ENCODE measurements at places on chromosomes 6 and 20. TPM values are rescaled to one million over a fixed set of nuclear protein-coding genes. Genes with fewer than 3 reads are reported as not detected.

The VSX1 gene
- not detected for total RNA-seq

- no peak for DNase-seq
Measured at GRCh38 chr20:49887251-49888211, 27.8 kb downstream of the SPATA2 start.

- DNase-seq, result no peak
Measured at GRCh38 chr6:137927777-137928218, 60.7 kb downstream of the TNFAIP3 start.

DNA sequence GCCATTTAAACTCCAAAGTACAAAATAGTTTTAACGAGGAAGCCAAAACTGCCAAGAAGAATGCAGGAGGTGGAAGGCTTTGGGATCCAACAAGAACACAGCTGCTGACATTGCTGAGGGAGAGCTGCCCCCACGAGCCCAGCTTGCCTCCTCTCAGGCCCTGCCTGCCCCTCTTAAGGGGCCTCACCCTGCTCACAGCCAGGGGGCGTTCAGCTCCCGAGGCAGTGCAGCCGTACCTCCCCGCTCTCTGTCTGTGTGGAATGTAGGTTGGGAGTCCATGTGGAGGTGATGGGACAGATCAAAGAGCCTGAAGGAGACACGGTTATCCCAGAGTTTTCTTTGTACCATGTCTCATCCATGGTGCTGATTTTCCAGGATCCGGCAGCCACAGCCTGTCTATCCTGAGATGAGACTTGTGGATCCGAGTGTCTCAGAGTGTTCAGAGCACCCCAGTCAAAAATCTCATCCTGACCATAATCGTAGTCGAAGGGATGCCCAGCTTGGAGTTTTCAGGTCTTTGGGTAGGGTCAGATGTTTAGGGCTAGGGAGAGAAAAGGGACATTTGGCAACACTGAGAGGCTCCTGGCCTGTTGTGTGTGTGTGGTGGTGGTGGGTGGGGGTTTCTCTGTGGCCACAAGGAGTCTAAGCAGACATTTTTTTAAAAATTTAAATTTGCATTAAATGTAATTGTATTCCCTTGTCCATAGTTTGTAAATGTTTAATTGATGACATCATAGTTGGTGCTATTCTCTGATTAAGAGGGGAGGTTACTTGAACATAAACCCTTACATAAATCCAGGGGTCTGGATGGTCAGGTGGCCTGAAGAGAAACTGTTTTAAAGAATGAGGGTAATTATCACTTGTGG lies 111.4 kb upstream of the CLDN20 start:
- no peak for DNase-seq

- DNase-seq, result no peak
Measured at GRCh38 chr6:16205377-16206144, 32.8 kb upstream of the GMPR start.
